Stimulated activated CD8-positive, alpha-beta memory T cell treated with anti-CD3 and anti-CD28 coated beads, Interleukin-4, amount 100 ng/mL, for 1 hour (primary cell): ENCODE measurements at places on chromosomes 5 and 9.

DNA sequence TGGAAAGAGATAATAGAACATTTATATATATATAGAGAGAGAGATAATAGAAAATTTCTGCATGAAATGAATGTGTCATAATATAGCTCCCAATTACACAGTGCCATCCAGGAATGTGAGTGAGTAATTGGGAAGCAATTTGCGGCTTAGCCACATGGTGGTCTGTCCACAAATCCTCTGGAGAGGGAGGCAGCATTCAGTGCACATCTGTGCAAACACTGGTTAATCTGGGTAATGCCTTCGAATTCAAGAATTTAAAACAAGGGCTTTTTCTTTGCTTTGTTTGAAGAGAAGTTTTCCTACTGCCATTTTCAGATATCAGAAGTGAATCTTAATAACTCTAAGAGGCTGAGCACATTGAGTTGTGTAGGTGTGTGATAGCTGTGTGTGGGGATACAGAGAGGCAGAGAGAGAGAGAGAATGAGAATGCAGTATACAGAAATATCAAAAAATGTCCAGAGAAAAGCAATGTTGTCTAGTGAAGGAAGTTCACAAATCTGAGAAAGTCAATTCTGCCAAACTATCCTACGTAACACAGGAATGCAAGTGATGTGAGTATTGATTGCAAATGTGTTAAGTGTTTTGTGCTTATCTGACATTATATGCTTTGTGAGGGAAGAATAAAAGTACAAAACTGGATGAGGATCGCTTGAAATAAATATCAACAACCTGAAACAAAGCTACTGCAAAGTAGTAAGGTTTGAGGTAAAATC, 134.6 kb downstream of the EDIL3 start:
- no peak for DNase-seq

GRCh38 chr5:57082441-57083067, 91.3 kb upstream of the GPBP1 start:
- DNase-seq: no peak

- no peak for DNase-seq
Measured at GRCh38 chr5:170112876-170113521, 7.3 kb downstream of the FOXI1 start.

- DNase-seq: no peak
Measured at GRCh38 chr5:149687486-149688168, 42.5 kb upstream of the PPARGC1B start.
